Activated naive CD4-positive, alpha-beta T cell treated with Interleukin-2 at 50 U/mL for 16 hours (primary cell): ENCODE measurements at places on chromosomes 2 and 18.

GRCh38 chr2:224063298-224063648 lies 24.2 kb upstream of the SERPINE2 start:
- no peak for DNase-seq

DNA sequence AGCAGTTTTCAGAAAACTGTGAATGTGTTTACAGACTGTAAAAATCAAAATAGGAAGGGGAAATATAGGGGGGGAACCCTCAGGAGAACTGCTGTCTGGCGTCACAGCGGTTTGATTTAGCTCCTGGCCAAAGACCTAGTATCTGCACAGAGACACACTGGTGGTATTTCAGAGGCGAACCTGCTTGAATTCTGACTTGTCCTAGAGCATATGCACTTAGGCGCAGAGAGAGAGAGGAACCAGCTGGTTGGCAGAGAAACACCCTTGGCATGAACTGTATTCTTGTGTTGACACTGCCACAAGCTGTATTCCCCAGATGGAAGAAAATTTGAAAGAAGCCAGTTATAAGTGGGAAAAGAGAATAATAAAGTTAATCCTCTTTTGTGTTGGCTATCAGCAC lies 506.5 kb upstream of the NRP2 start:
- DNase-seq, result no peak

- DNase-seq, result no peak
Measured at GRCh38 chr2:120747281-120747680, 11.6 kb downstream of the GLI2 start.

DNA sequence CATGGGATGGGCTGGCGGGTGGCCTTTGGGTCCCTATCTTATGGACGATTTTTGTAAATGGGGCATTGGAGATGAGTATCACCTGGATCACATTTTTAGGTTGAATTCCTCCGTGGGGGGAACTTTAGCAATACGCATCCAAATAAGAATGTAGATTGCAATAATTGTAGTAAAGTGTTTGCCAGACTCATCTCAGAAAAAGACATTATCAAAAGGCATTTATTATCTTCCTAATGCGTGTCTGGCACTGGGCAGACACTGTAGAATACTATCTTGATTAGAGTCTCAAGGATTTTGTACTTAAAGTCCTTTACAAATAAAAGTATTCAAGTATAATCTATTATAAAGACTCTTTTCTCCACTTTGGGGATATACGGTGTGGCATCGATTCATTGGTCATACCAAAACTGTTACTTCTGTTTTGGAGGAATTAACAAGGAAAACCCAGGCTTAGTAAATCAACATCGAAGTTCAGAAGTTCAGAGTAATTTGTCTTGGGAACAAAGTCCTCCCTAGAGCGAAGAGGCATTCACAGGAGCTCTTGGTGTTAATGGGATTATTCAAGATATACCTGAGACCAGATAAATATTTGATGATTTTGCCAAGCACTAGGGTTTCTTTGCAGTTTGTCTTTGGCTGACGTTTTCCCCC lies 578 bp upstream of the ACKR3 start:
- DNase-seq, result no peak

GRCh38 chr2:233080836-233081229 lies 20.7 kb downstream of the INPP5D start:
- DNase-seq, result no peak

GRCh38 chr2:62934517-62934916 lies 116.1 kb upstream of the OTX1 start:
- DNase-seq, result no peak

GRCh38 chr2:1791685-1792435 lies 47.5 kb upstream of the PXDN start:
- no peak for DNase-seq

DNA sequence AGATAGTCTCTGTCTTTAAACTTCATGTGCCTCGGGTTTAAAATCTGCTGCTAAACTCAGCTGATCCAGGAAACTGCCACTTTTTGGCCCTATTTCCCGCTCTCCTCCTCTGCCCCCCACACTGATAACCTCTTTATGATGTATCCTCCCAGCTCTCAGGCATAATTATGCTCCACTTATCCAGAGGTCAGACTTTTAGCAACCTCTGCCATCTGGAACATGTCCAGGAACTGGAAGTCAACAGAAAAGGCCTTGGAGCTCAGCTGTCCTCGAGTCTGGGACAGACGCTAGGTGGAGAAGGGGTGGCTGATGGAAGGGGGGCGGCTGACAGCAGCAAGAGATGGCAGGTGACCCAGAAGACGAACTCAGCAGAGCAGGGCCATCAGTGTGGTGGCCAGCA lies 41.2 kb downstream of the ASAP2 start:
- no peak for DNase-seq

DNA sequence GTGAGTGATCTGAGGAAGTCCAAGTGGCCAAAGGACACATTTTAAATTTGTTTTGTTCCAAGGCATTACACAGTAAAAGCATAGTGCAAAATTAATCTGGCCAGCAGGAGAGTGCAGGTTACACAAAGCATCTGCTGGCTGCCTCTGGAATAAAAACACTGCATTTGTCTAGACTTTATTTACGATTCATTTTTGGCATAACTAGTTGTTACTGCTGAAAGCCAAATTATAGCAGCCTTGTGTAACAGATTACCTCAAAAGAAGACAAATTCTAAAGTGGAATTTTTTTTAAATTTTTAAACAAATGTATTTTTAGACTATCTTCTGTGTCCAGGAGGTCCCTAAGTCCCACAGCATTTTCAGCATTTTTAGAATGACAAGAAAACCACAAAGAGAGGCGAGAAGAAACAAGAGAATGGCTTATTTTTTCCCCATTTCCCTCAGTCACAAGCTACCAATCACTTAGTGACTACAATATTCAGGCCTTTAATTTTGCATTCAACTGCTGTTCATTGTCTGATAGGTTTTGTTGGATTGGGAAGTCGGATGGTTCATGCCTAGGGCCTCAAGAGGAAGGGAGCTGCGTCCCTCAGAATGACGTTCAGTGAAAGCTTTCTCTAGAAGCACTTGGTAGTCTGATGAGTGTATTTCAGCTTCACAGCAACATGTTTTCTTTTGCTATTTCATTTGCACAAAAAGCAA lies 46.0 kb downstream of the TMEFF2 start:
- DNase-seq, result no peak
